ENCODE measurements at places on chromosomes 5 and 9.

- DNase-seq = no peak
These were observed 467.0 kb downstream of the HTR1A start for GRCh38 chr5:63495225-63495624.

GRCh38 chr5:39870137-39870536 is 445.4 kb upstream of the DAB2 start:
- no peak for DNase-seq

- peak; percentile 87 for DNase-seq
These were observed 7.9 kb upstream of the PSD2 start for GRCh38 chr5:139787568-139788293.

DNA sequence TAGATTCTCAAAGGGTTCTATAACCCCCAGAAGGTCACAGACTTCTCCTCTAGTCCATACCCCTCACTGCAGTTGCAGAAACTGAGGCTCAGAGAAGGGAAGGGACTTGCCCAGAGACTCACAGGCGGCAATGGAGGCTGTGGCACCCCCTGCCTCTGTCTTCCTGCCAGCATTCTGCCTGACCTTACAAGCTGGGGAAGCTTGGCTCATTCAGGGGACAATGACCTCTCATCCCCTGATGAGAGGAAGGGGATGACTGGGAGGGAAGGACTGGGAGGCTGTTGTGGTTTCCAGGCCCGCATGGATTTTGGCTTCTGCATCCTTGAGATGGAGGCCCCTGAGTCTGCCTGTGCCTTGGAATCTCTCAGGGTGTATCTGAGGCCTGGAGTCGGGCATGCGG is 897 bp downstream of the NDST1 start:
- DNase-seq = no peak

DNA sequence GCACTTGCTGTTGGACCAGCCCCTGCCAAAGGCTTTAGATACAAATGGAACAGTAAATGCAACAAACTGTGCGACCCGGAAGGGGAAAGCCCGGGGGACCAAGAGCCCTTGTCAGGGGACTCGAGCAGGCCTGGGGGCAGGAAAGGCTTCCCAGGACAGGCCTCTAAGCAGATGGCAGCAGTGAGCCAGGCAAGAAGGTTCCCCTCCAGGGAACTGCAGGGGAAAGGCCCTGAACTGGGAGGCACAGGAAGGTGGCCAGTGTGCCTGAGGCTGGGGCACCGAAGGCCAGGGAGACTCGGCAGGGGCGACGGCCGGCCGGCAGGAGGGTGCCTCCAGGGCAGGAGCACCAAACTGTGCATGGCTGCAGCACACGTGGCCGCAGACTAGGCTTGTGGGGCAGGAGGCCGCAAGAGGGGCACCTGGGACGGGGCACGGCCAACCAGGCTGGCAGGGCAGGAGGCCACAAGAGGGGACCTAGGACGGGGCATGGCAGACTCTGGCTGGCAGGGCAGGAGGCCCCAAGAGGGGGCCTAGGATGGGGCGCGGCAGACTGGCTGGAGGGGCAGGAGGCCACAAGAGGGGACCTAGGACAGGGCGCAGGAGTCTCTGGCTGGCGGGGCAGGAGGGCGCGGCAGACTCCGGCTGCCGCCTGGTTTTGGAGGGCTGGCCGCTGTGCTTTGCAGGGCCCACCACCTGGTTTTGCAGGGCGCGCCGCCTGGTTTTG is 10.0 kb downstream of the VAV2 start:
- no peak for DNase-seq

GRCh38 chr9:88723751-88724150 is 188.8 kb downstream of the NXNL2 start:
- DNase-seq = no peak

DNA sequence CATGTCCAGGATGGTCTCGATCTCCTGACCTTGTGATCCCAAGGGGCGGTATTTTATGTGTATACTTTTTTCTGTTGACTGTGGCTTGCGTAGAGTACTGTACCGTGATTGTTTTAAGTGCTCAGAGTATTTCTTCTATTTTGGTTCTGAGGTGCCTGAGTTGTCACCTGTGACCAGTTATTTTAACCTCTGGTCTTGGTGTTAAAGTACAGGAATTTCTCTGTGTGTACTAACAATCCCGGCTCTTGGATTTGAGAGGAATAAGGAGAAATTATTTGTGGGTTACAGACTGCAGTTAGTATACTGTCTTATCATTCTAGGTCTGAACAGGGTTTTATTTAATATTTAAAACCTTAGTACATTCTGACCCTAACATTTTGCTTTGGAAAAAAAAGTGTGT is 2.0 kb downstream of the ANKHD1 start:
- no peak for DNase-seq

DNA sequence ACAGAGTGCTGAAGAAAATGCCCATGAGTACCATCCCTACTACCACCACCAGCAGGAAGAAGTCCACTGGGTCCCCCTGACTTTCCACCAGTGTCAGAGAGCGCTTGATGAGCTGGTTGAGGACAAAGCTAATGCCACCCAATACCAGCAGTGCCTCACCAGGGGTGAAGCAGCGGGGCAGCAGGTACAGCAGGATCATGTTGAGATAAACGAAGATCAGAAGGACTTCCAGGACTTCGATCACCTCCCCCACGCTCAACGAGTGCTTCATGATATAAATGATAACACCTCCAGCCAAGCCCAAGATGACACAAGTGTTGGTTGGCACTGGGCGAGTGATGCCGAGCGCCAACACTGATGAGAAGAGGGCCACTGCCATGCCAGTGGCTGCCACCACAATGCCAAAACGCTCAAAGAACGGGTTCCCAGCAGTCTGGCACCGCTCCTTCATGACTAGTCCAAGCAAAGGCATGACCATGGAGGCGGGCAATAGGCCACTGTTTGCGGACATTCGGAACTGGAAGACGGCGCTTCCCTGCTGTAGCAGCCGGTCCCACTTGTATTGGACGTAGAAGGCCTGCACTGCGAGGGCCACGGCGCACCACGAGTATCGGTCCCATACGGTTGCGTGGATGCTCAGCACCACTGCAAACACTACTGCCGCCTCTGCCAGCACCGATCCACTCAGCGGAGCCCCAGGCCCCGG is 679 bp downstream of the DOLK start:
- no peak for DNase-seq

GRCh38 chr9:37551888-37552287 is 24.3 kb downstream of the FBXO10 start:
- DNase-seq = no peak

DNA sequence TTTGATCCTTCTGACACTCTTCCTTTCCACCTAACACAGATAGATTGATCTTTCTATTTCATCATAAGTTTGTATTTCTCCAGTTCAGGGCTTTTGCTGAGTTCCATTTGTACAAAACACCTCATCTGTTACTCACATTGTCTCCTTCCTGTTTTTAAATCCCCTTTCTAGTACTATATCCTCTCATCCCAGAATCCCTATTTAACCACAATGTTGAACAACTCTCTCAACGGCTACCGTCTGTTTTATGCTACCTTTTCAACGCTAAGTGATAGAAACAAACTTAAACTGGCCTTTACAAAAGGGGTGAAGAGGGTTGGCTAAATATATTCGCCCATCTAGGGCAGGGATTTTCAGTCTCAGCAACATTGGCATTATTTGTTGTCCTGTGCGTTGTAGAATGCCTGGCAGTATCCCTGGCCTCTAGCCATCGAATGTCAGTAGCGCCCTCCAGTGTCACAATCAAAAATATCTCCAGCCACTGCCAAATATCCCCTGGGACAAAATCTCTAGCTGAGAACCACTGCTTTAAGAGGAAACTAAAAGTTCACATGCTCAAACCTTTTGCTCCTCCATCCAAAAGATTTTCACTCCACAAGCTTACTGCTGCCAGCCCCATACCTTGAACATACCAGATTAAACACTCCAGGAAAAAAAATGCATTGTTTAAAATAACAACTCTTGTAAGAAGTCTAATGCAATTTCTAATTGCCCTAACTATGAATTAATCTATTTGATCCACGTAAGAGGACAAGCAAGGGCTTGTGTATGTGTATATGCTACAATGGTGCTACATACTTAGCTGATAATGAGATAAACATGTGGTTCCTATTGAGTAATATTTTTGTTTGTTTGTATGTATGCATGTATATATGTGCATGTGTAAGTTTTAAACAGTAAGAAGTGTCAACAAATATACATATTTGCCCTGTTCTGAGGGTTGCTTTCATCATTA is 344.0 kb downstream of the PTPRD start:
- DNase-seq = no peak

DNA sequence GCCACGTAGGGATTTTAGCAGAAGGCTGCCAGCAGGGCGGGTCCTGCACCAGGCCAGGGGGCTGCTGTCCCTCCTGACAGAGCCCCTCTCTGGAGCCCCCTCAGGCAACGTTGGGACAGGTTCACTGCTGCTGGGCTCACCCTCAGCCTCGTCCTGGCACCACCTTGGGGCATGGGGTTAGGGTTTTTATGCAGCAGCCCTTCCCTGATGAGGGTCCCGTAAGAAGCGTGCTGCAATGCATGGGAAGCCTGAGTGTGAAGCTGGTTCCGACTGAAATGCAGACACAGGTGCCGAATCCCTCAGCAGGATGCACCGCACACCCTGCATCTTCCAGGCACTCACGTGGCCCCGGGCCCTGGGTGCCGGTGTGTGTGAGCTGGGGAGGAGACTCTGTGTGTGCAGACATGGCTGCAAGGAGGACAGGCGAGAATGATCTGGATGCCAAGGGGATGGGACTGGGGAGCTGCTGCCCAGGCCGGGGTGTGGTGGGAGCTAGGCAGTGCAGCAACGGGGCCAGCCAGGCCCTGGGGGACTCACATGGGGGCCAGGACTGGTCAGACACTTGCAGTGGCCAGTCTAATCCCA is 27.1 kb downstream of the ZDHHC11B start:
- DNase-seq = no peak

GRCh38 chr9:88724331-88724730 is 189.4 kb downstream of the NXNL2 start:
- no peak for DNase-seq

- no peak for DNase-seq
These were observed 10.4 kb upstream of the PPP2CA start for GRCh38 chr5:134236318-134236717.

DNA sequence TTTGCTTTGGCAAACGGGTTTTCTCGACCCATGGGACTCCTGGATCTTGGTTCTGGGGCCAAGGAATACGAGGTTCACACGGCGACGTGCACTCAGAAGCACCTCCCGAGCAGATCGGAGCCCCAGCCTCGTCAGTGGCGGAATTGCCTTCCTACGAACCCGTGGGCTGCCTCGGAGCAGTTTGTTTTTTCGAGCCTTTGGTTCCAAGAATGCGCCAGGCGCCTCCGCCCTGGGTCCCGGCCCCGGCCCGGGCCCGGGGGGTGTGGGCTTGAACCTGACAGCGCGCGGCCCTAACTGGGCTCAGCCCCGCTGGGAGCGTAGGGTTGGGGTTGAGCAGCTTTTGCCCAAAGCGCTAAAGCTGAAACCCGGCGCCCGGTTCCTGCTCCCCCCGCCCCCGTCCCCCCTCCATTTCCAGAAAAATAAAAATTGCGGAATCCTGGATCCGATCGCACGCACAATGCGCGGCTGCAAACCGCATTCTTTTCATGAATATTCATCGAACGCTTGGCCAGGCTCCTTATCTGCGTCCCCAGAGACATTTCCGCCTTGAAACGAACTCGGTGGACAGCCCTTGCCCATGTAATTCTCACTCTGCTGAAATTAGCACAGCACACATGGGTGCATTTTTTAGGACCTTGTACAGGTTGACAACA is 1.0 kb downstream of the BASP1 start:
- DNase-seq = no peak

- no peak for DNase-seq
These were observed 63.2 kb downstream of the MEGF10 start for GRCh38 chr5:127353796-127354195.

DNA sequence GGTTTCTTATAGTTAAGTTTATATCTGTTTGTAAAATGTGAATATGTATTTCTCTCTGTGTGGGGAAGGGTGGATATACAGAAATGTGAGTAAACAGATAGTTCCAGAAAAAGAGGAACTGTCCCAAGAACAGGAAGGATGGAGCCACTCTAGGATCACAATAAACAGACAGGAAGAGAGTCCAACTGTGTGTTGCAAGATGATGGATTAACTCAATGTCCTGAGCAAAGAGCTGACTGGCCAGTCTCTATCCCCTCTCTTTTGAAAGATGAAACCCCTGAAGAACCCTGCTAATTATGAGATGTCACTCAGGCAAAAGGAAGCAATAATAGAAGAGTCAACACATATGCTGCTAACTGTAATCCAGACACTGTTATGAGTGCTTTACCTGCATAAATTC is 202.7 kb downstream of the SEMA6A start:
- DNase-seq = no peak

Data from stimulated activated CD4-positive, alpha-beta T cell treated with anti-CD3 and anti-CD28 coated beads, Interleukin-12 subunit alpha, Interleukin-12 subunit beta, amount 100 ng/mL, for 24 hours (primary cell).